Prostate gland (tissue), 2 donors: ENCODE measurements at places on chromosomes 13 and 19. TPM values are rescaled to one million over a fixed set of nuclear protein-coding genes. Genes with fewer than 3 reads are reported as not detected.

GRCh38 chr13:110346661-110347067 lies 39.6 kb downstream of the COL4A2 start:
- H3K27me3 ChIP-seq = no peaks in the 10 kb centered on the region
- no peak overlapping the region for H3K4me3 ChIP-seq

DNA sequence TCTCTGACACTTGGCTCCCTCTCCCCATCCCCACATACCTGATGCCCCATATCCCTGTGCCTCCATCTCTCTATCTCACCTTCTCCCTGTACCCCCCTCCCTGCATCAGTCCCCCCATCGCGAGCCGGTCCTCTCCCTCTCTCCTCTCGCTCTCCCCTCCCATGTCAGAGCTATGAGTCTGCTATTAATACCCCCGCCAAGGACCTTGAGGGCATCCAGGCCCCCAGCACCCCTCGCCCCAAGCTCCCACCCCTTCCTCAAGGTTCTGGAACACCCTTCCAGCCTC lies 1.6 kb downstream of the GRIN2D start:
- H3K27me3 ChIP-seq = peaks cover 2% of the 10 kb centered on the region
- DNase-seq = no peak
- H3K4me3 ChIP-seq = no peak overlapping the region

- no peaks in the 10 kb centered on the region for H3K27me3 ChIP-seq
- H3K36me3 ChIP-seq = no peaks in the 10 kb centered on the region
- no peaks in the 10 kb centered on the region for H3K4me1 ChIP-seq
- H3K27ac ChIP-seq = no peak overlapping the region
- H3K4me3 ChIP-seq = no peak overlapping the region
- no peak for DNase-seq
These were observed 319.4 kb upstream of the HTR2A start for GRCh38 chr13:47216176-47216822.

DNA sequence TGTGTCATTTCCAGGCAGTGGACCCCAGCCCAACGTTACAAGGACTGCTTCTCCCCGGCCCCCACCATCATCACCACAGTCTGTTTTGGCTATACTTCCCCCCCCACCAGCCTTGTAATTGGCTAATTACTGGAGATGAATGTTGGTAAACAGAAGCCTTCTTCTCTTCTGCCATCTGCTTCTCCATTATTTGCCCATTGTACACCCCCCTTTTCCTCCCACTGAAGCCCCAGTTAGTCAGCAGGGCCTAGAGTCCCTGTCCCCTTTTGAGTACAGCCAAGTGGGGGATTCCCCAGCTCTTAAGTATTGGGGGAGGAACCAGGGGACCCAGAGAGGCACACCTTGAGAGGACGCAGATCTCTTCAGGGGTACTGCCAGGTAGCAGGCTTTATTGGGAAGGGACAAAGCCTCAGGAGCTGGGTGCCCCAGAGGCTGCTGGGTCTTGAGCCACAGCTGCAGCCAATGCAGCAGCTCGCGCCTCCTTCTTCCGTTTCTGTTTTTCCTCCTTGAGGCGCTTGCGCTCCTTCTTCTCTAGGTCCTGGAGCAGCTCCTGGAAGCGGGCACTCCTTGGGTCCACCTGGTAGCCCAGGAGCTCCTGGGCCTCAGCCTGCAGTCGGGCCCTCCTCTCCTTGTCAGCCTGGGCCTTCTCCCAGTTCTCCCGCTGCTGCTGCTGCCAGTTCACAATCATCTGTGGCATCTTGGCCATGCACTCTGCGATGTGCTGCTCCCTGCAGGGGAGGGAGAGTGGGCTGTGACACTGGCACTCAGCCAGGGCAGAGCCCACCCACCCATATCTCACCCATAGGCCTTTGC lies 3.0 kb downstream of the GADD45GIP1 start:
- H3K4me3 ChIP-seq = no peak overlapping the region
- no peak for DNase-seq
- H3K27ac ChIP-seq = no peak overlapping the region
- H3K4me1 ChIP-seq = peaks cover 6% of the 10 kb centered on the region
- no peaks in the 10 kb centered on the region for H3K27me3 ChIP-seq
- H3K36me3 ChIP-seq = peaks cover 22% of the 10 kb centered on the region

DNA sequence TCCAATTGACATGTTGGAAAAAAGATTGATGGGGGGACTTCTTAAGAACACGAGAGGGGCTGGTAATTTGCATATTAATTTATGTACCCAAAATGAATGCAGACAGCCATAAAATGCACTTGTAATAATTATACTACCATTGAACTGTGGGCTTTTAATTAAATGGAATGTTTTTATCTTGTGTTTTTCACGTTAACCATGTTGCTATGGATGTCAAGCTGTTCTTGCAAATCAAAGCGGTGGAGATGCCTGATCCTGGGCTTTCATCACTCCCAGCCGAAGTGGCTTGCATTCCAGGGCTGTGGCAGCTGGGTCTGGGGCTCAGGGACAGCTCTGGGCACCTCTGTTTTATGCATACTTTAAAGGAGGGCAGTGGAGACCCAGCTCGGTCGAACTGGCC lies 179.4 kb upstream of the TMTC4 start:
- no peak overlapping the region for H3K27ac ChIP-seq
- no peak for DNase-seq
- H3K27me3 ChIP-seq = no peaks in the 10 kb centered on the region
- H3K36me3 ChIP-seq = no peaks in the 10 kb centered on the region
- no peaks in the 10 kb centered on the region for H3K4me1 ChIP-seq

DNA sequence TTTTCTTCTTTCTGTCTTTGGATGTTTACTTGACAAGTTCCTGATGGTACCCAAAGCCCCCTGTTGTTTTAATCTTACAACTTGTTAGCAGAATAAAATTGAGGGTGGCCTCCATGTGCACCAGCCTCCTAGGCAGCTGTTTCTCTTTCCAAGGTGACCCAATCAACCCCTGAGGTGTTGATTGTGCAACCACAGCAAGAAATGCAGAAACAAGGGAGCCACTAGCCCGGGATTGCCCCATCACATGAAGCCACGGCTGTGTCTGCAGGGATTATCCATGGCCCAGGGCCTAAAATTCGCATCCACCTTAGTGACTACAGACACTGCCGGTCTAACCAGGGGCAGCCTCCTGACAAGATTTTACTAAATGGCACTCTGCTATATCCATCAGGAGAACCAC lies 14.4 kb downstream of the CEACAM4 start:
- H3K27me3 ChIP-seq = no peaks in the 10 kb centered on the region
- no peaks in the 10 kb centered on the region for H3K36me3 ChIP-seq
- DNase-seq = no peak
- no peaks in the 10 kb centered on the region for H3K4me1 ChIP-seq

Gene FCAR
- total RNA-seq = not detected

- no peaks in the 10 kb centered on the region for H3K36me3 ChIP-seq
- H3K27ac ChIP-seq = no peak overlapping the region
- H3K27me3 ChIP-seq = no peaks in the 10 kb centered on the region
These were observed 3.2 kb upstream of the METTL21C start for GRCh38 chr13:102697929-102698648.

Gene SLC7A1
- 35.3 TPM for total RNA-seq

DNA sequence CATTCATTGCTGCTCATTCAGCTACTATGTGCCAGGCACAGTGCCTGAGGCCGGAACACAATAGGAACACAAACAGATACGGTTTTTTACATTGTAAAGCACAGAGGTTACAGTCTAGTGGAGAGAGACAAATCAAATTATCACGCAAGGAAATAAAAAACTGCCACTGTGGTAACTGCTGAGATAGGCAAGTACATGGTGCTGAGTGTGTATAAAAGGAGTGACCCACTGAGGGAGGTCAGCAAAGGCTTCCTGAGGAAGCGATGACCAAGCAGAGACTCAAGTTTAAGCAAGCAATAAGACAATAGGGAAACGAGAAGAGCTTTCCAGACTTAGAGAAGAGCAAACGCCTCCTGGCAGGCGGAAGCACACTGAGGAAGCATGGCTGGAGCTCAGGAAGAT lies 56.4 kb downstream of the NUFIP1 start:
- H3K36me3 ChIP-seq = no peaks in the 10 kb centered on the region
- no peak overlapping the region for H3K4me3 ChIP-seq
- no peak for DNase-seq
- no peaks in the 10 kb centered on the region for H3K27me3 ChIP-seq
- H3K4me1 ChIP-seq = no peaks in the 10 kb centered on the region

Gene NKG7
- not detected for total RNA-seq

DNA sequence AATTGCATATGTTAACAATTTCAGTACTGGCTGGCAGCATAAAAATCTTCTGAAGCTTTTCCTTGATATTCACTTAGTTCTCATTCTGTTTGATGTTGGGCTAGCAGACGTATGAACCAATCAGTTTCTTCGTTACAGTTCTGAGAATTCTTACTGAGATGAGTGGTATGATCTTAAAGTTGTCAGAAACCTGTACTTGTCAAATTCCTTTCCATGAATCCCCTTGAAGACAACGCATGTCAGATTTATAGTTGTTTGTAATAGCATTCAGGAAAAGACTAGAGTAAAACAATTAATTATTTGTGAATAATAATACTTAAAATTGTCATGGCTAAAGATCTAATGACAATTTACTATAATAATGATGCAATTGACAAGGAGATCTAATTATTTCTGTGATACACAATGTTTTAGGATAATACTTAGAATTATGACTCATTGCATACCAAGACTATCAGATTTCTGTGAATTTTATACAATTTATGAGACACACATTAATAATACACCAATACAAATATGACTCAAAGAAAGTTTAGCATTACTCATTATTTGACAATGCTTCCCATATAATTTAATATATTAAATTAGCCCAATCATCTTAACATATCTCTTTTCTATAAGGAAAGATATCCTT lies 447.2 kb downstream of the RFC3 start:
- H3K27ac ChIP-seq = no peak overlapping the region
- no peaks in the 10 kb centered on the region for H3K36me3 ChIP-seq
- no peak overlapping the region for H3K4me3 ChIP-seq
- no peaks in the 10 kb centered on the region for H3K27me3 ChIP-seq

DNA sequence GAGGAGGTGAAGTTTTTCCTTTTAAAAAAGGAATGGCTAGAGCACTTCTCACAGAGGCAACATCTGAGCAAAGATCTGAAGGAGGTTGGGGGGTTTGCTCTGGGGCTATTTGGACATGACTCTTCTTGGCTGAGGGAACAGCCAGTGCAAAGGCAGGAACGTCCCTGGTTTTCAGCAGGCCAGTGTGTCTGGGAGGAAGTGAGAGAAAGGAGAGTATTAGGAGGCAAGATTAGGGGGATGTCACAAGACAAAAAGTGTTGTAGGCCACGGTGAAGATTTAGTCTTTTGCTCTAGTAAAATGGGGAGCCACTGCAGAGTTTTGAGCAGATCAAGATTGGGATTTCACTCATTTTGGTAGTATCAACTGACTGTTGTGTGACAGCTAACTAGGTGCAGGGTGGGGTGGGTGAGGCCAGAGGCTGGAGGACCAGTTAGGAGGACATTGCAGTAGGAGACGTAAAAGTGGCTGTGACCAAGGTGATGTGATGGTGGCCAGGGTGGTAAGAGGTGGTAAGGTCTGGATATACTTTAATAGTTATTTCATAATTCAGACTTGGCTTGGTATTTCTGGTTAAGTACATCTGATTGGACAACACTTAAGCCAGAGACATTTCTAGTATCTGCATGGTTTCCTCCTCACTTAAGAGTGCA lies 40.6 kb downstream of the WDFY2 start:
- no peaks in the 10 kb centered on the region for H3K27me3 ChIP-seq
- no peak overlapping the region for H3K4me3 ChIP-seq
- H3K4me1 ChIP-seq = no peaks in the 10 kb centered on the region
- H3K36me3 ChIP-seq = no peaks in the 10 kb centered on the region
- DNase-seq = no peak

Gene CLEC17A
- total RNA-seq = 0.14 TPM

GRCh38 chr13:79621449-79621848 lies 140.5 kb downstream of the NDFIP2 start:
- no peak for DNase-seq
- H3K27me3 ChIP-seq = no peaks in the 10 kb centered on the region
- no peaks in the 10 kb centered on the region for H3K4me1 ChIP-seq

DNA sequence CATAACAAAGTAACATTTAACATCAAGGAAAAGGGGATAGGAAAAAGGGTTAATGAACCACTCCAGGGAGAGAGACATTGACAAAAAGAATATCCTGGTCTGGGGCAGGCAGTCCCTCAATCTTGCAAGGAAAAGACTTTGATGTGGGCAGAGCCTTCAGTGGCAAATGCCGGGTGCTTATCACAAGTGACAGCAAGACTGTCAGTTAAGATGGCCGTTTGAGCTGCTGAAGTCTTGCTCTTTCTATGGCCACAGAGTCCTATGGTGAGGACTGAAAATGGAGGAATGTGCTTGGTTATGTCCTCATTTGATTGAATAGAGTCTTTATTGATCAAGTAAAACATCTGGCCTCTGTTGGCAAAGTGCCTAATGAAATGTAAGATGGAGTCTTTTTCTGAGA lies 112.1 kb downstream of the B3GLCT start:
- H3K27me3 ChIP-seq = no peaks in the 10 kb centered on the region
- H3K4me1 ChIP-seq = no peaks in the 10 kb centered on the region
- H3K36me3 ChIP-seq = no peaks in the 10 kb centered on the region
- no peak overlapping the region for H3K27ac ChIP-seq
- no peak overlapping the region for H3K4me3 ChIP-seq
- no peak for DNase-seq

GRCh38 chr13:98992355-98992754 lies 14.5 kb upstream of the DOCK9 start:
- H3K27me3 ChIP-seq = no peaks in the 10 kb centered on the region
- H3K4me3 ChIP-seq = no peak overlapping the region
- no peak overlapping the region for H3K27ac ChIP-seq

Gene DZIP1
- 19.0 TPM for total RNA-seq

DNA sequence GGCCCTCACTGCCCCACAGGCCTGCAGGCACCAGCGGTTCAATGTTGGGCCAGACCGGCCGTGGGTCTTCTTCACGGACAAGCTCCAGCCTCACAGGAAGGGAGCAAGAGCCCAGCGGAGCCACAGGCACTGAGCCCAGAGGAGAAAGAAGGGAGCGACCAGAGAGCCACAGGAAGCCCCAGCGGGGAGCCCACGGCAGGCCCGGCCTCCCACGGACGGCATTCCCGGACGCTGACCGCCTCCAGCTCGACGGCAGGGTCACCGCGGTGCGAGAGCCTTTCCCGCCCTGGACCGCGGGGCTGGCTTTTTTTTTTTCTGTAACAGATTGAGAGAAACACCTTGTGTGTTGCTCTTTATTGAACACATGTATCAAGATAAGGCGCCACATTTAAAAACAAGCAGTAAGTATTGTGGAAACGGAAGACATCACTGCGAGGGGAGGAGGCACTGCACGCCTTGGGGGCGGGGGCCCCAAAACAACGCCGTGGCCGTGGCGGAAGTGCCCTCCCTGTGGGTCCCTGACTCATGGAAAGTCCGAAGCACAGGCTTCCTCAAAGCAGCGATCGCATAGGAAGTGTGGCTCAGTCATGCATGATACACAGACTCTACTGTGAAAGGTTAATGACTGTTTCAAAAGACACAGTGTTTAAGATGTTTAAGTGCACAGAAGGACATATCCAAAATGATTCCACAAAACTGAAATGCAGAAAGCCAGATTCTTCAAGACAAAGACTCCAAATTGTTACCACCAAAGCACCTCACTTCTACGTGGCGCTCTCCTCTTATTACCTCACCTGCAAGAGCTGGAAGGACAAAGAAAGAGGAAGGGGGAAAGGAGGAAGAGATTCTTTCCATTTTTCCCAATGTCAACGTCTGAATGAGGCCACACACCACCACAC lies 3.5 kb downstream of the RASA3 start:
- H3K27me3 ChIP-seq = no peaks in the 10 kb centered on the region
- DNase-seq = no peak
- H3K4me1 ChIP-seq = peaks cover 5% of the 10 kb centered on the region
- H3K4me3 ChIP-seq = no peak overlapping the region
- no peak overlapping the region for H3K27ac ChIP-seq

- no peak overlapping the region for H3K4me3 ChIP-seq
- no peaks in the 10 kb centered on the region for H3K27me3 ChIP-seq
- no peak overlapping the region for H3K27ac ChIP-seq
- no peaks in the 10 kb centered on the region for H3K4me1 ChIP-seq
These were observed 40.2 kb downstream of the CILP2 start for GRCh38 chr19:19578252-19578651.
